ENCODE measurements at places on chromosomes 6 and 20.

DNA sequence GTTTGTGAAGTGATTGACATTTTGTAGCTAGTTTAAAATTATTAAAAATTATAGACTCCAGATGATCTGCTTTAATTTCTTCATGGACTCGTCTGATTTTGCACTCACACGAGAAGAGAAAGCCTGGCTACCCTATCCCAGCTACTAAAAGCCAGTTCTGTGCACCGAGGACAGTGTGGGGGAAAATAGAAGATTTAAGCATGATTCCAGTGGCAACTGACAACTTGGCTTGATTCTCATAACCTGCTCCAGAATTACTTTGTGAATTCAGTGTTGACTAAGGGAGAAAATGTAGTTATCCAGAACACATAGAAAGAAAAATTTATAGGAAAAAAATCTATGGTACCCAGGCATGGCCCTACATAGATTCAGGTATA, 88.7 kb downstream of the SNAP25 start:
- no peak for DNase-seq

DNA sequence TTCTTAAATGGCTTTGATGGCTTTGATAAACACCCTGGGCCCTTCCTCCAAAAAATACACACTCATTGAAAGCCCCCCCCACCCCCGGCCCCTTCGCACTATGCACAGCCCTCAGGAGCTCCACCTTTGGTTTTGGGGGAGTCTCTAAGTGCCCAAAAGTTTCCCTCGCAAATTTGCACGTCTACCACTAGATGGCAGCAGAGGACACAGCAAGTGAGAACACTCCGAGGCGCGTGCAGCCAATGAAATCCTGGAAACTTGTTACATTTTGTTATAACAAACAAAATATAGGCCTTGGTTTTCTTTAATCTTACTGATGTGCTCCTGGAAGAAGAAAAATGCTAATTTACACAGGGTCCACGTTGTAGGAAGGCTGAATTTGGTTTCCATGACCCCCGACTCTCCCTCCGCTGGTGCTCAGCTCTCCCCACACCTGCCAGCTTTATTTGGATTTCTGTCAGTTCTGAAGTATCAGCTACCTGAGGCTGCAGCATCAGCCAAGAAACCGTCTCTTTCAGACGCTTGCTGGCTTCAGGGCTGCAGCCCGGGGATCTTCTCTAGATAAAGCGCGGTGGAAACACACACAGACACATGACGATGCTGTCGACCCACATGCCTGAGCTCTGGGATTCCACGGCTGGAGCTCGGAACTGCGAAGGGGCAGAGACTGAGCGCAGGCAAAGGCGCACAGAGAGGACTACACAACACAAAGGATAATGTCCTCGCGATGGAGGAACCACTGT, 148.3 kb upstream of the RPS6KA2 start:
- peak; percentile 59 for DNase-seq

GRCh38 chr20:58712806-58713731, 20.5 kb downstream of the NPEPL1 start:
- DNase-seq, result no peak

DNA sequence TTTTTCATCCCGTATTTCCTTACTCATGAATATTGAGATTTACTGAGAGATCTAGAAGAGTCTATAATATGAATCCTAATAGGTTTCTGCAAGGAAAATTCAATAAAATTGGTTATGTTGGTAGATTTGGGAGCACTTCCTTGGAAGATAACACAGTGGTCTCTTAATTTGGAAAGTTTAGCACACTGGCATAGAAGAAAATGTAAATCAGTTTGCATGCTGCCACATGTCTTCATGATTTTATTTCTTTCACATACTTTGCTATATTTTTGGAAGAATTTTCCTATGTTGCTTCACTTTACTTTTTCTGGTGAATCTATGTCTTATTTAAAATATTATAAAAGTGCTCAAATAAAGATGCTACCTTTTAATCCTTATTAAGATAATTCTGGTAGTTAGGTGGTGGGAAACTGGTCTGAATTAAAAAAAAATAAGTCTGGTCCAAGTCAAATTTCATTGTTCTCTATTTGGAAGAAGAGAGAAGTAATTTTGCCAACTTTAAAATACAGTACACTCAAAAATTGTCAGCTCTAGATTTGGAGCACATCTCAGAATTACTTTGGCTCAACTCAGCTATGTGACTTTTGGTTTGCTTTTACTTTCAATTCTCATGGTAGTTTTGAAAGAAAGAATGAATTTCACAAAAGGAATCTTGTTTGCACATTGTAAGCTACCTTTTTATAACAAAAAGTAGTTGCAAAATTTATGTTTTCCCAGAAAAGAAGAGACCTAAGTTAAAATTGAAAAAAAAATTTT, 197.3 kb downstream of the CENPW start:
- no peak for DNase-seq

DNA sequence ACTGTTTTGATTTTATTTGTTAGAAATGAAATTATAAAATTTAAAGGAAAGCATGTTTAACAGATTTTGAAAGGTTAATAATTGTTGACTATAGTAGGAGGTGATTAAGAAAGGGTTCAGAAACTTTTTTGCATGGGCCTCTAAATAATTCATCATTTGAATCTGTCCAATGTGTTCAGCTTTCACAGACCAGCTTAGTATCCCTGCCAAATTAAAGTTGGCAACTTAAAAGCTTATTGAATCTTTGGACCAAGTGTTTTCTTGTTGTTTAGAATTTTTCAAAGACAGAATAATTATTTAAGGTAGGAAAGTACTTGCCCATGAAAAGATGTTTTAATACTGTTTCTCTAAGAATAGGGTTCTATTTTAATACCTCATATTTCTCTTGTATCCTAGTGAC, 466.0 kb downstream of the GJA1 start:
- no peak for DNase-seq

DNA sequence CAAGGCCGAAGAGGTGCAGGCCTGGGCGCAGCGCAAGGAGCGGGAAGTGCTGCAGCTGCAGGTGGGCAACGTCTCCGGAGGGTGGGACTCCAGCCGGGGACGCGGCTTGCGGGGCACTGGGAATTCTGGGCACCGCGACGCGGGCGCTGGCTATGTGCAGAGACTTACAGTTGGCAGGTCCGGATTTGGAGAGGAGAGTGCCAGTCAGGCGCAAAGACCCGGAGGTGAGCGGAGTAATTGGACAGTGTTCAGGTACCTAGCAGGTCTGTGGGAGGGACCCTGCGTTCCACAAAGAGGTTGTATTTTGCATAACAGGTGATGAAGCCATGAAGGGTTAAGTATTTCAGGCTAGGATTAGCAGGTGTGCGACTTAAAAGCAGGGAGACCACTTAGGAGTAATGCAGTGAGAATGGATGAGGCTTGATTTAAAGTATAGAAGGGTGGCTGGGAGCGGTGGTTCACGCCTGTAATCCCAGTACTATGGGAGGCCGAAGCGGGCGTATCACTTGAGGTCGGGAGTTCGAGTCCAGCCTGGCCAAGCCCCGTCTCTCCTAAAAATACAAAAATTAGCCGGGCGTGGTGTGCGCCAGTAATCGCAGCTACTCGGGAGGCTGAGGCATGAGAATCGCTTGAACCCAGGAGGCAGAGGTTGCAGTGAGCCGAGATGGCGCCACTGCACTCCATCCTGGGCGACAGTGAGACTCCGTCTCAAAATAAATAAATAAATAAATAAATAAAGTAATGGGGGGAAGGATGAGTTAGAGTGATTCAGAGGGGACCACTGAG, 1.0 kb downstream of the MRPS26 start:
- DNase-seq, result peak; percentile 38

GRCh38 chr20:53961527-53961926, 108.9 kb downstream of the BCAS1 start:
- no peak for DNase-seq

- no peak for DNase-seq
These were observed 133.4 kb downstream of the RFPL4B start for GRCh38 chr6:112480553-112480952.

GRCh38 chr20:50744143-50744792, 12.9 kb downstream of the PARD6B start:
- DNase-seq, result peak; percentile 88

- DNase-seq, result peak; percentile 31
These were observed 71.0 kb upstream of the SAMD3 start for GRCh38 chr6:130293800-130294199.

DNA sequence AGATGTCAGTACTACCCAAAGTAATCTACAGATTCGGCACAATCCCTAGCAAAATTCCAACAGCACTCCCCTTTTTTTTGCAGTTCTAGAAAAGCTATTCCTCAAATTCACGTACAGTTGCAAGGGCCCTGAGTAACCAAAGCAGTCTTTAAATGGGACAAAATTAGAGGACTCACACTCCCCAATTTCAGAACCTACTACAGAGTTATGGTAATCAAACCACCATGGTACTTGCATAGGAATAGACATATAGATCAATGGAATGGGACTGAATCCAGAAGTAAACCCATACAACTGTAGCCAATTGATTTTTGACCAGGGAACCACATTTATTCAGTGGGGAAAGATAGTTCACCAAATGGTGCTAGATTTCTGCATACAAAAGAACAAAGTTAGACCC, 350.8 kb downstream of the CDKAL1 start:
- no peak for DNase-seq

GRCh38 chr6:85516168-85516567, 66.3 kb downstream of the NT5E start:
- DNase-seq, result peak; percentile 29

- DNase-seq, result no peak
These were observed 20.5 kb downstream of the MAP7 start for GRCh38 chr6:136529710-136530109.

DNA sequence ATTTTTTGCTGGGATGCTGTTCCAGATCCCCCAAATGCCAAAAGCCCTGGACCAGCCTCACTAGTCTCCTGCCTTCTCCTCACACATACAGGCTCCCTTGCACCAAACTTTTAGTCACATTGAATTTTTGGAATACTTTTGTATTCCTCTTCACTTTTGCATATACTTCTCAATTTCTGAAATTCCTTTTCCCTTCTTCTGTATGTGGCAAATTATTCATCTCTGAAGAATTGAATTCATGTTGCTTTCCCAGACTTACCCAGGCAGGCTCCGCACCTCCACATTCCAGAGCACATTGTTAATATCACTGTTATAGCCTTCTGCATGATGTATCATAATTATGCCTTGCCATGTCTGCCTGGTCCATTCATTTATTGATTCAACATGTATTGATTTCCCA, 255.3 kb upstream of the POU3F2 start:
- DNase-seq, result no peak

GRCh38 chr20:64080813-64081623, 1.1 kb downstream of the OPRL1 start:
- DNase-seq, result no peak
